ENCODE measurements at places on chromosomes 13 and 19.

DNA sequence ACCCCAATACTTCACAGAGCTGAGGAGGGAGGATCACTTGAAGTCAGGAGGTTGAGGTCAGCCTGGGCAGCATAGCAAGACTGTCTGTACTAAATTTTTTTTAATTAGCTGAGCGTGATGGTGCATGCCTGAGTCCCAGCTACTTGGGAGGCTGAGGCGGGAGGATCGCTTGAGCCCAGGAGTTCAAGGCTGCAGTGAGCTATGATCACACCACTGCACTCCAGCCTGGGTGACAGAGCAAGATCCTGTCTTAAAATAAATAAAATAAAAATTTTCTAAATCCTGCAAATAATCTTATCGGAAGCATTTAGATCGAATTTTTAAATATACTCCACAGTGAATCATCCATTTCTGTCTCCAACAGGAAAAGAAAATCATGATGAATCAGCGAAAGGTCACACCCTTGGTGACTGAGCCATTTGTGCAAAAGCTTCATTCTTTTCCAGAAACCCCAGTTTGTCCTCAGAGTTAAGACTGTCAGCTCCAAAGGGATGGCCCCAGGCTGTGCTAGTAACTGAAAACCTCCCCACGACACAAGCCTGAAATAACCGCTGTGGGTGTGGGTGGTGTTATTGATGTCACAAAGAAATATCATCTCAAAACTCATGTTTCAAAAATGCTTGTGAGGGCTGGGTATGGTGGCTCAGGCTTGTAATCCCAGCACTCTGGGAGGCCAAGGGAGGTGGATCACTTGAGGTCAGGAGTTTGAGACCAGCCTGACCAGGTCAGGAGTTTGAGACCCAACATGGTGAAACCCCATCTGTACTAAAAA, 167.6 kb downstream of the PTPRS start:
- no peak for DNase-seq

GRCh38 chr19:27971071-27971470, 1241.9 kb downstream of the UQCRFS1 start:
- no peak for DNase-seq

DNA sequence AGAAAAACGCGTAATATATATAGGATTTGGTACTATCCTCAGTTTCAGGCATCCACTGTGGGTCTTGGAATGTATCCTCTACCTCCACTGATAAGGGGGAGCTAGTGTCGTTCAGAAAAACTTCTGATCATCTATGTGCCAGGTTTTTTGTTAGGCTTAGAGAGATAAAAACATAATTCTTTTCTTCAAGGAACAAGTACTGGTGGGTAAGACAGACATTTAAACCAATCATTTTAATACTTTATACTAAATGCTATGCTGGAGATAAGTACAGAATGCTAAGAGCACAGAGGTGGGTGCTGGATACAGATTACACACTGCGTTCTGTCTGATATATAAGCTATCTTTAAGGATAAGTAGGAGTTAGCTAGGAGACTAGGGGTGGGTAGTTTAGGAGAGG, 166.1 kb downstream of the PDS5B start:
- DNase-seq, result no peak

- no peak for DNase-seq
Observed at GRCh38 chr19:33426621-33427361, 53.3 kb downstream of the CEBPG start.

DNA sequence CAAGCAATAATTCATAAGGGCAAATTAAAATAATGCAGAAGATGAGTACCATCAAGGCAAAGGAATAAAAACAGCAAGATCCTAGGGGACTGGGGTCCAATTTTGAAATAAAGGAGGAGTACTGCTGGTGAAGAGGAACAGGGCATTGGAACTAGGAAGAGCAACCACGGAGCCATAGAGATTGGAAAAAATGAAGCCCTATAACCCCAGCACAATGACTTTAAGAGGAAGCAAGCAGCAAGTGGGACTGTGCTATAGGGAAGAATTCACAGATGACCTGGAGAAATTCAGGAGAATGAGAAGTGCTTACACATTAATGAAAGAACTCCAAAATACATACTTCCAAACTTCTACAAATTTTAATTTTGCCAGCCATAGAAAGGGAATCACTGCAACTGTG, 44.9 kb upstream of the ITM2B start:
- DNase-seq, result no peak

DNA sequence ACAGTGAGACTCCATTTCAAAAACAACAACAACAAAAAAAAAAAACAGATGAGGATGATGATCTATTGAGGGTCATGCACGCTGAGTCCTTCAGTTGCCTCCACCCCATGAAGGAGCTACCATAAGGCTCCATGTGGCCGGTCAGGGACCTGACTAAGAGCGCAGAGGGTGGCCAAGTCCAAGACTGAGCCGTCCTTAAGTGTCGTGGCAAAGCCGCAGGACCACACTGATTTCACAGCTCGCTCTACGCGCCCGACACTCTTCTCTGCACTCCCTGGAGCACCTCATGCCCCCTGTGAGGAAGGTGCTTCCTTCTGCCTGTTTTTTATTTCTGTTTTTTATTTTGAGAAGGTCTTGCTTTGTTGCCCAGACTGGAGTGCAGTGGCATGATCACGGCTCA, 12.3 kb downstream of the TTYH1 start:
- DNase-seq, result no peak

Data from CD8-positive, alpha-beta T cell (primary cell).